Immature natural killer cell (primary cell): ENCODE measurements at places on chromosomes 6 and 20. TPM values are rescaled to one million over a fixed set of nuclear protein-coding genes. Genes with fewer than 3 reads are reported as not detected.

Gene PCIF1
- 83.0 TPM for polyA plus RNA-seq

Gene PHACTR1
- polyA plus RNA-seq = 0.41 TPM

- DNase-seq = no peak
Observed at GRCh38 chr6:96812077-96812703, 25.1 kb downstream of the GPR63 start.

DNA sequence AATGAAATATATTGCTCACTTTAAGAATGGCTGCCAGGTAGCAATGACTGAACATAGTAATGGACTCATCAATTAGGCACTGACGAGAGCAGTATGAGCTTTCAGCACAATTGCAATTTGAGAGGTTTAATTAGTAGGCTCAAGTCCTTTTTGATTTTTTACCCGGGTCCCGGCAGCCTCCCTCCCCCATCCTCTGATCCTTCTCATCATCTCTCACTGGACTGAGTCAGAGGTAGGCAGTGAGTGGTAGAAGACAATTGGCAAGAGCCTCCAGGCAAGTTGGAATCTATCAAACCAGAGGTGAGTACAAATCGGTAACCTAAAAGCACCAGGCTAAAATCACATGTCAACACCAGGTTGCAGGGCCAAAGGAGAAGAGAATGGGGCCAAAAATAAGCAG is 107.9 kb downstream of the DCDC2 start:
- no peak for DNase-seq

- no peak for DNase-seq
Observed at GRCh38 chr20:50652702-50653294, 38.5 kb downstream of the RIPOR3 start.

- DNase-seq = peak; percentile 54
Observed at GRCh38 chr6:44655412-44656342, 268.2 kb downstream of the CDC5L start.

GRCh38 chr20:41304424-41305079 is 13.0 kb downstream of the ZHX3 start:
- no peak for DNase-seq
